ENCODE measurements at places on chromosomes 16 and 17.

DNA sequence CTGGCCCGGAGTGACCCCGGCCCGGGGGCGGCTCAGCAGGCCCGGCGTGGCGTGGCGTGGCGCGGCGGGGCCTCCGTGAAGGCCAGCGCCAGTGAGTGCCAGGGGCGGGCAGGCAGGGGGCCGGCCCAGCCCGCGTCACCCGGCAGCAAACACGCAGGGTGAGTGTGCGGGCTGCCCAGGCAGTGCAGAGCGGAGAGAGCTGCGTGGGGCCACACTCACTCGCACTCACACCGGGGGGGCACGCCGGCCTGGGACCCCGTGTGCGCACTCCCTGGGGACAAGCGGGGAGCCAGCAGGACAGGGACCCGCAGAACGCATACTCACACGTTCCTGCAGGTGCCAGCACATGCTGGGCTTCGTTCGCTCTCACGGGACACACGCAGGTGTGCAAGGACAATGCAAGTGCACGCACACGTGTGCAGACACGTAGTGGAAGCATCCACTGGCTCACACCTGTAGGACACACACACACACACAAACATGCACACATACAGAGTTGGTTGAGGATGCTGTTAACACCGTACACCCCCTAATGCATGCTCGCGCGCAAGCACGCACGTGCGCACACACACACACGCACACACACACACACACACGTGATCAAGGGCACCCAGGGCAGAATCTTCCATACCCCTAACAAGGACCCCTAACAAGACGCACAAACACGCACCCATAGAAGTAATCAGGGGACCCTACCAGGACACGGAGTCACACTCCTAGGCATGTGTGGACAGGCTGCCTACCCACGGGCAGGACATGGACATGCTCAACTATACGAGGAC lies 7.7 kb downstream of the USP6 start:
- no peak for DNase-seq

GRCh38 chr16:54366943-54367342 lies 80.4 kb upstream of the IRX3 start:
- DNase-seq = no peak

DNA sequence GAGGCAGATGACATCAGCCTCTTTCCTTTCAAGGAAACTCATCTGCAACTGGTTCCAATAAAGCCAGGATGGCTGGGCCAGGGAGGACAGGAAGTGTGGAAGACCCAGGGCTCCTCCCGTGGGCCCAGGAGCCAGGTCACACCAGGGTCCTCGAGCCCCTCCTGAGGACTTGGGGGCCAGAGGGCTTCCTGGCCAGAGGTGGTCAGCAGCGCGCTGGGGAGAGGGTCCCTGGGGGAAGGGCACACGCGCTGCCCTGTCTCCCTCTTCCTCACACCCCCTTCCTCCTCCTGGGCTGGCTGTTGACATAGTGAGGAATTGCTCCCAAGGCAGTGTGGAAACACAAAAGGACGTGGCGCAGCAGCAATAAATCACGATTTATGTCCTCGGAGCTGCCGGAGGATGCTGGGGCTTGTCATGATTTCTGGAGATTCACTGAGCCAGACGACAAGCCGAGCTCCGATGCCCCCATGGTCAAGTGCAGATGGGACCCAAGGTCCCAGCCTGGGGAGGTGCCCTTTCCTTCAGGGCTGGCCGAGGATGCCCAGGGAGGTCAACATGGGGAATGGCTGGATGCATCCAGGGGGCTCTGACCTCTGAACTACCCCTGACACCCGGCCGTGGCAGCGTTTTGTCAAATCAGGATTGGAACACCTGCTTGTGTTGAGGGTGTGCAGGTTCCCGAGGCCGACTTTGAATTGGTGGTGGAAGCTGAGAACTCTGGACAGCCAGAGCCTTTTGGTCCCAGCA lies 152.6 kb downstream of the IRF8 start:
- DNase-seq = no peak

DNA sequence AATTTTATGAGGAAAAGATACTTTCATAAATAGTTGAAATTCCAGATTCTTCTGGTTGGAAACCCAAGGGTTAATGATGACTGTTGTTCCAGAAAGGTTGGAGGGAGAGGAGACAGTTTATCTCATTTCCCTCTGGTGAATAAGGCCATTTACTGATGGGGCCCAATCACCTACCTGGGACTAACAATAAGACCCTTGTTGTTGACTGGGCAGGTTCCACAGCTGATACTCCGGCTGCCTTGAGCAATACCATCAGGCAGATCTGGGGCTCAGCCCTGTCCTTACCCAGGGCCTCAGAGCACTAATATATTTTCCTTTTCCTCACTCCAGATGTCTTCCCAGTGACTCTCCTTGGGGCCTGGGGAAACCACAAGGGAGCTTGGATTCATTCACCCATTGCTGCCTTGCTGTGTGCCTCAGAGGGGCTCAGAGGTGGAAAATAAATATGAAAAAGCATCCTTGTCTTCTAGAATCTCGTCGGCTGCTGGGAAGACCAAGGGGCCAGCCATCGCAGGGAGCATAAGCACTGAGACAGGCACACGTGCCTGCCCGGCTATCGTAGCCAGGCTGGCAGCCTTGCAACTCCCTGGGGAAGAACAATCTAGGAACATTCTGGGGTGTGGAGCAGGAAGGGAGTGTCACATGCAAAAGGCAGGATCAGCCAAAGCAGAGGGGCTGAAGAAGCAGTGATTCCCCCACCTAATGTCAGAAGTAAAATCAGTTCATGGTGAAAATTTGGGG lies 54.4 kb downstream of the MPRIP start:
- DNase-seq = no peak

DNA sequence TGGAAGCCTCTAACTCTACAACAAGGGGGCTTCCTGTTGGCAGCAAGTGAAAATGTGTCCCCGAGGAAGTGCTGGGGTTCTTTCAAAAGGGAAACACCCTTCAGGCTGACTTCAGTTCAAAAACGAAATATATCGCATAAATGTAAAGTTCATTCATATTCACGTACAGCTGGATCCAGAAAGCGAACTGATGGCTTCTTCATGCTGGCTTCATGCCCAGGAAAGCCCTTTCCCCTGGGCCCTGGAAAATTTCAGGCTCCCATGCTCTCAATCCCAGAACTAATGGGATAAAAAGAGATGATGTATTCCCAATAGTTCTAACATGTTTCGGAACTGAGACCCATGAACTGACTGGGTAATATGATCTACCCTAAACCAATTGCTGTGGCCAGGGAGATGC lies 104.7 kb upstream of the CDH13 start:
- DNase-seq = no peak

GRCh38 chr17:71032746-71033273 lies 863.5 kb downstream of the KCNJ2 start:
- no peak for DNase-seq

DNA sequence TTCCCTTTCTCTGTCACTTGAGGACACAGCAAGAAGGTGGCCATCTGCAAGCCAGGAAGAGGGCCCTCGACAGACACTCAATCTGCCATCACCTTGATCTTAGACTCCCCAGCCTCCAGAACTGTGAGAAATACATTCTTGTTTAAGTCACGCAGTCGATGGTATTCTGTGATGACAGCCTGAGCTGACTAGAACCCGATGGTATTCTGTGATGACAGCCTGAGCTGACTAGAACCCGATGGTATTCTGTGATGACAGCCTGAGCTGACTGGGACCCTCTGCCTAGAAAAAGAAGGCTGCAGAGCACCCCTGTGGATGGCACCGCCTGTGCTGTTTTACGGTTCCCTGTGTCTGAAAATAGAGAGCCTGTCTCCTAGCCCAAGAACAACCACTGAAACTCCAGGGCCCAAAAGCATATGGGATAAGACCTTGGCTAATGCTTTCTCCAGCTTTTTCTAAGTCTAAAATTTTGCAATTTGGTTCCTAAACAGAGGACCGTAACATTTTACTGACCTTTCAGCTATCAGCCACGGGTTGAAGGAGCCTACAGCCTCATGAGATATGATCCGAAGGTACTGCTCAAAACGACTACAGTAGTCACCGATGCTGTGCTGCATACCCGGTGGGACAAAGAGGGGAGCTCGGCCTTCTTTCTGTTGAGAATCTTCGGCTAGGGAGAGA lies 33.1 kb upstream of the PITPNM3 start:
- no peak for DNase-seq

Measured in cerebellum (tissue), 4 donors.